ENCODE measurements at places on chromosomes 3 and 15. TPM values are rescaled to one million over a fixed set of nuclear protein-coding genes. Genes with fewer than 3 reads are reported as not detected.

The FYTTD1 gene
- 58.8 TPM for total RNA-seq

The ACKR2 gene
- 0.46 TPM for total RNA-seq

The CPNE4 gene
- 51.4 TPM for total RNA-seq

The KBTBD8 gene
- 18.5 TPM for total RNA-seq

The ECE2 gene
- total RNA-seq = 18.7 TPM

The CCR1 gene
- total RNA-seq = 3.2 TPM

The TERC gene
- 71.0 TPM for total RNA-seq

The CCDC54 gene
- not detected for total RNA-seq

The NFKBIZ gene
- 4.6 TPM for total RNA-seq

The CHRM5 gene
- total RNA-seq = 10.6 TPM

The TMCC1 gene
- 98.5 TPM for total RNA-seq

The TPRG1 gene
- total RNA-seq = 4.4 TPM

Measured in diencephalon (tissue), 1 donor.